Amniotic epithelial cell (primary cell): ENCODE measurements at places on chromosomes 11 and 22.

GRCh38 chr22:35973388-35973787, 55.2 kb downstream of the RBFOX2 start:
- DNase-seq: no peak

- DNase-seq: peak; percentile 35
Measured at GRCh38 chr11:73233692-73234470, 15.8 kb downstream of the P2RY2 start.

GRCh38 chr11:132444911-132445310, 1074.5 kb downstream of the NTM start:
- no peak for DNase-seq

GRCh38 chr11:44839458-44840084, 111.1 kb downstream of the TP53I11 start:
- no peak for DNase-seq

GRCh38 chr11:94793002-94793401, 24.8 kb downstream of the AMOTL1 start:
- no peak for DNase-seq

DNA sequence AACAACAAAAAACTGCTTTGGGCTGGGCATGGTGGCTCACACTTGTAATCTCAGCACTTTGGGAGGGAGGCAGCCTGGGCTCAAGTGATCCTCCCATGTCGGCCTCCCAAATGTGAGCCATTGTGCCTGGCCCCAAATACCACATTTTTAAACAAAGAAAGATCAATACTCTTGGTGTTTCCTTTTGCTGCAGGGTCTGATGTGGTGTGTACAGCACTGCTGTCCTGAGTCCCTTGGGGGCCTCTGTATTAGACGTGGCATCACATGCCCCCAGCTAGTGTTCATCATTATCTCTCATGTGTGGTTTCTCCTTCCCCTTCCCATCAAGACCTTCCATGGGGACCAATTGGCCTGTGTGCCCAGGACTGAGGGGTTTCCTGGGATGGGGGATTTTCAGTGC, 20.5 kb upstream of the XBP1 start:
- DNase-seq: no peak

GRCh38 chr11:115518983-115519628, 14.9 kb upstream of the CADM1 start:
- DNase-seq: no peak

GRCh38 chr11:119470317-119471291, 47.6 kb upstream of the THY1 start:
- peak; percentile 86 for DNase-seq

- no peak for DNase-seq
Measured at GRCh38 chr11:44992181-44992582, 41.5 kb upstream of the TP53I11 start.

DNA sequence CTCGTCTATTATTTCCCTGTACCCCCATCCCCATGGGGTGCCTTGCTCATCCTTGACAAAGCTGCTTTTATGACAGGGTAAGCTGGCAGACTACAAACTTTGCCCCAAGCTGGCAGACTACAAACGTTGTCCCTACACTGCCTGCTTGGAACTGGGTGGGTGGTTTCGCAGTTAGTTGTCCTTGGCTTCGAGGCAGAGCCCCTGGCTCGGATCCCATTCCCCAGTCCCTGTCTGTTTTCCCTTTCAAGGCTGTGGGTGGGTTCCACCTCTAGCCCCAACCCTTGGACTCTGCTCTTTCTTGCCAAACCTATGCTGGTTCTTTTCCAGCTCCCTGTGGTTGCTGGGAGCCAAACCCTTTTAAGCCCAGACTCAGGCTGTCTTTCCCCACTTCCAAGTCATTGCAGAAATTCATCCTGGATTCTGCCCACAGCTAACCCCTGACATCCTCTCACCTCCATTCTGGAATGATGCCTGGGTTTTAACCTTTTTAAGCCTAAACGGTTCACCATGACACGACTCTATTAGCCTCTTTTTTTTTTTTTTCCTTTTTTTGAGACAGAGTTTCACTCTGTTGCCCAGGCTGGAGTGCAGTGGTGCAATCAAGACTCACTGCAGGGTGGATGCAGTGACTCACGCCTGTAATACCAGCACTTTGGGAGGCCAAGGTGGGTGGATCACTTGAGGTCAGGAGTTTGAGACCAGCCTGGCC, 9.2 kb upstream of the RBM14 start:
- DNase-seq: peak; percentile 88

DNA sequence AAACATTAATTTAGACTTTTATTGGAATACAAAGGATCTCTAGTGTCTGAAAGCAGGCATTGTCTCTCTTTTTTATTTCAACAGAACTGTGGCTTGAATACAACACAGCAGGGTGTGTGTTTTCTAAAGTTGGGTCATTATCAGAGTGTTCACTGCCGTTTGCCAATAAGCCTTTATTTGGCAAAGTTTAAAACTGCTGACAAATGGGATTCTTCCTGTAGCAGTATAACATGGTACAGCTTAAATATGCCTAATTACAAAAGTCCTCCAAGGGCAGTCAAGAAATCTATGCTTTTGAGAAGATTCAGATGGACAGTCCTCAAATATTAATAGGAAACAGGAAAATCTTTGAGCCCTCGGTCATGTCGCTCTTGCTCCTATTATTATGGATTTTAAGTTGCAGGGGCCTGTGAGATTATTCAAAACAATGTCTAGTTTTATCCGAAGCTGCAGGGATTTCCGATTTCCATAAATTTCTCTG, 199.9 kb downstream of the MAML2 start:
- no peak for DNase-seq

DNA sequence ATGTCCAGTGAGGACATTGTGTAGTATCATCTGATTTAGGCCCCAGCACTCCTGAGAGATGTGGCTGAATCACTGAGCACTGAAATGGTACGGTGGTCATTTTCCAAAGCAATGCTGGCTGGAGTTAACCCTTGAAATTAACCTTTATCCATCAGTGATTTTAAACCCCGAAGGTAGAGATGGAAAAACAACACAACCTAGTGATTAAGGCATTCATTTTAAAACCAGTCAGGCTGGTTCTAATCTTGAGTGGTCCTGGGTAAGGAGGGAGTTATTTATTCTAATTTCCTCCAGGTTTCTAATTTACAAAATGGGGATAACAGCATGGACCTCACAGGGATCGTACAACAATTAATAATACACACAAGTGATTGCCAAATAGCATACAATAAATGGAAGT, 6.6 kb upstream of the CSNK2A3 start:
- DNase-seq: no peak

DNA sequence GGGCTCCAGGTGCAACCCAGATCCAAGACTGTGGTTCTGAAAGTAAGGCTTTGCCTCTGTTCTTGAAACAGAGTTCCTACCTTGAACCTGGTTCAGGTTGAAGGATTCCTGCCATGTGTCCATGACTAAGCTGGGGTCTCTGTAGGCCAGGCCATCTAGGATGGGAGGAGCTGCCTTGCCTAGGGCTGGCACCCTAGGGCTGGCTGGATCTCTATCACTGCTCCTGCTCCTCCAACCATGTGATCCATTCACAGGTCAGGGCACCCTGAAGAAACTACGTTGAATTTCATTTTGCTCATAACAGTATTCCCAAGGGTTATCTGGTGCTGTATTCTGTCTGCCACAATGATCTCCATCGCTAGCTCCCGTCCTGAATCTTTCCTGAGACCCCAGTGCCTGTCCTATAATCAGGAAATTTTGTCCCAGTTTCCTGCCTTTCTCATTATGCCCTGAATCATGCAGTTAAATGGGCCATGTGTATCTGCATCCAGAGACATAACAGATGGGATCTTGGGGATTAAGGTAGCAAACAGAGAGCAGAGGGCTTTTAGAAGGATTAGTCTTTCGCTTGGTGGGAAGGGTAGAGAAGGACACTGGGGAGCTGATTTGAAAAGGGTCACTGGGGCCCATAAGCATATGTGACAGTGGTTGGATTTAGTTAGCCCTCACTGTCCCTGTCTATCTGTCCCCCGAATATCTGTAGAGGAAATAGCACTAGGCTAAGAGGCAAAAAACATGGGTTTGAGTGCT, 98.2 kb upstream of the MTMR2 start:
- no peak for DNase-seq

GRCh38 chr11:11971906-11972547, 36.4 kb downstream of the DKK3 start:
- no peak for DNase-seq

- no peak for DNase-seq
Measured at GRCh38 chr11:131776211-131776610, 405.8 kb downstream of the NTM start.

GRCh38 chr22:49727881-49728569, 99.6 kb downstream of the BRD1 start:
- no peak for DNase-seq

DNA sequence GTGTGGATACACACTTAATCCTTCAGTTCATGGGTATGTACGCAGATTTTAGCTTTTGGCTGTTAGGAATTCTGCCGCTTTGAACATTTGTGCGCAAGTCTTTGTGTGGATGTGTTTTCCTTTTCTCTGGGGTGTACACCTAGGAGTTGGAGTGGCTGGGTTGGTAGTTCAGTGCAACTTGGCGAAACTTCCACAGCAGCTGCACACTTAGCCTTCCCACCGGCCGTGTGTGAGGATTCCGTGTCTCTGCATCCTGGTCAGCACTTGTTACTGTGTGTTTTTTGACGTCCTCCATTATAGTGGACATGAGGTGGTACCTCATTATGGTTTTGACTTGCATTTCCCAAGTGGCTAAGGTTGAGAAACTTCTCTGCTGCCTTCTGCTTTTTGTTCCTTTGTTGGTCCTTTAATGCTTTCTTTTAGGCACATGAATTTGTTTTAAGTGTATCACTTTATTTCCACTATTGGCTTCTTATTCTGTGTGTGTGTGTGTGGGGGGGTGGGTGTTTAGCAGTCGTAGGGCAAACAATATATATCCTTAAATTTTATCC, 72.1 kb upstream of the SLC25A18 start:
- DNase-seq: no peak

DNA sequence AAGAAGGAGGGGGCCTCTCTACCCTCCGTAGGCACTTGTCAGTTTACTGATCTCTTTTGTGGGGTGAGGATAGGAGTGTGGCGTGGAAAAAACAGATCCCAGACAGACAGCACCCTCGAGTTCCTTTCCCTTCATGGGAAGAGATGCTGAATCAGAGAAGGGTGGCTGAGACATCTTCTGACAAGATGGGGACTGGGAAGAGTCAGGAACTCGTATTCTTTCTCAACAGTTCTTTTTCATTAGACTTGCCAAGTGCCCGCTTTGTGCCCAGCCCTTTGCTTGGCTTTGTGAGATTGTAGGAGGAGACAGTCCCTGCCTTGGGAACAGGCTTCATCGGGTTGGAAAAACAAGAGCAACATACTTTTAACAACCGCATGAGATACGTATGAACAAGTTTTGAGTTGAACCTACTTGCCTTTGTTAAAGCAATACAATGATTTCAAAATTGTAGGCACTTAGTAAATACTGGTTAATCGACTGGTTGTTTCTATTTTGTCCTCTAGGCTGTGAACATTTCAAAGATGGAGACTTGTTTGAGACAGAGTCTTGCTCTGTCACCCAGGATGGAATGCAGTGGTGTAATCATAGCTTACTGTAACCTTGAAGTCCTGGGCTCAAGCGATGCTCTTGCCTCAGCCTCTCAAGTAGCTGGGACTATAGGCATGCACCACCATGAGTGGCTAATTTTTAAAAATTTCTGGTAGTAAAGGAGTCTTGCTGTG, 1.1 kb downstream of the RRM1 start:
- peak; percentile 84 for DNase-seq

DNA sequence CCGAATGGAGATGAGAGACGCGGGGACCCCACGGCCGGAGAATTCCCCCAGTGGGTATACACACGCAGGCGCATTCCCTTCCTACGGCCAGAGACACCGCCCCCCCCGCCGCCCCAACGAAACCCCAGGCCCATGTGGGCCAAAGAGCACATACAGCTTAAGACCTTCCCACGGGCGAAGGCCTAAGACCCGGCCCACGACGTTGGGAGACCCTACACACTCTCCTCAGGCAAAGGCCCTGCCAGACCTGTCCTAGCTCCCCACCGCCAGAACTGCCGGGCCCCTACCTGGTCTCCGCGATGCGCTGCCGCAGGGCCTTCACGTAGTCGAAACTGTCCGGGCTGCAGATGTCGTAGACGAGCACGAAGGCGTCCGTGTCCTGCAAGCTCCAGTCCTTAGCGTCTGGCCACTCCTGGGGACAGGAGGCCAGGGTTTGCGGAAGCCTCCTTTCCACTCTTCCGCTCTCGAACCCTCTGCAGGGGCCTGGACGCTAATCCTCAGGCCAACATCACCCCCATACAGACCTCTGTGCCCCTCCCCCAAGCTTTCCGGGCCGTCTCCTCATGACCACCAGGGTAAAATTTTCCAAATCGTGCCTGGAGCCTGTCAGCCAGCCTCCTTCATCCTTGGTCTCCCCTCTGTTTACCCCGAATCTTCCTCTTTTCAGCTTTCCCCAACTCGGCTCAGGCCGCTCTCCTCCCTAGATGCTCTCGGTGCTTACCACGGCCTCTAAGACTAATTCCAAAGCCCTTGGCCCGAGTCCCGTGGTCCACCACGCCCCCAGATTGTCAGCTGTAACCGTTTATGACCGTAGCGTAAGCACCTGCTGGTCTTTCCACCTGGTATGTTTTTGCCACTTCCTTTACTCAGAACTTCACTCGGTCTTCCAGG, 1.7 kb downstream of the RASL10A start:
- DNase-seq: no peak

DNA sequence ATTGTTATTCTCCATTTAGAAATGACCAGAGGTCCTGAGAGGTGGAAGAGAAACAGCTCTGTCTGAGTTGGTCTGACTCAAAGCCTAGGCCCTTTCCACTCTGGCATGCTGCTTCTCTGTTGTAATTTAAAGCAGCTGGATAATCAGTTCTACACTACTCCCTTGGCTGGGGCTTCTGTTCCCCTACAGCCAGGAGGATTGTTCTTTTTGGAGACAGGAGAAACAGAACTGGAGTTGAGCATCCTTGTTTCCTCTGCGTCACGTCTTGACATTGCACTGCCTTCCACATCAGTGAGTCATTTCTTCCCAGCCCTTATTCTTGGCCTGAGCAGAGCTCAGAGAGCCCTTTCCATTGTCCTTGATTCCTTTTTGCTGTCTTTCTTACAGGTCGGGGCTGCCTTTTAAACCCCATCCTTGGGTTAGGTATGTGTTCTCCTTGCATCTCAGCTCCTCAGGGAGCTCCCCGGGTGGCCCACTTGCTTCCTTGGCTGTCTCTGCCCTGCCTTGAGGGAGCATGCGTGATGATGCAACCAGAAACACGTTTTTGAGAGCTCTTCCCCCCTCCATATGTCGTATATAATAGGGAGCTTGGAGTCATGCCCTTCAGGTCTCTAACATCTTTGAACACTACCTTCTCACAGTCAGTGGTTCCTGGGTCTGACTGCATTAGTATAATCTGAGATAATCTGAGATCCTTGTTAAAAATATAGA, 35.7 kb downstream of the CYB5R2 start:
- peak; percentile 45 for DNase-seq

GRCh38 chr11:25423436-25424199, 908.3 kb upstream of the ANO3 start:
- no peak for DNase-seq

DNA sequence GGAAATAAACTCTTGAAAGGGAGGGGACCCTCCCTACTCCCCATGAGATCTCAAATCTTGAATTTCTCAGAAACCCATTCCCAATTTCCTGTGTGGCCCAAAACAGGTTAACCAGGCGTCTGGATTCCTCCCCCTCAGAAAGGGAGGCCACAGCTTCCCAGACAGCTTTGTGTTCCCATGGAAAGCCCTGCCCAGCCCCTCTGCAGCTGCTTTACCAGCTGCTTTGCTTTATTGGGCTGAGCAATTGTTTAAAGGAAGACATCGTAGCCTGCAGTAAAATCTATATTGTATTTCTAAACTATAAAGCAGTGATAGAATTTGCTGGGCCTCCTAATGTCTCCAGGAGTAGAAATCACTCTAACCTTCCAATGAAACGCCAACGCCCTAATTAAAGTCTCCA, 97.4 kb downstream of the CHST1 start:
- no peak for DNase-seq

GRCh38 chr22:19143967-19144400, 467 bp downstream of the ESS2 start:
- DNase-seq: no peak
